Left lung (tissue), 14 donors: ENCODE measurements at places on chromosomes 7 and 10. TPM values are rescaled to one million over a fixed set of nuclear protein-coding genes. Genes with fewer than 3 reads are reported as not detected.

DNA sequence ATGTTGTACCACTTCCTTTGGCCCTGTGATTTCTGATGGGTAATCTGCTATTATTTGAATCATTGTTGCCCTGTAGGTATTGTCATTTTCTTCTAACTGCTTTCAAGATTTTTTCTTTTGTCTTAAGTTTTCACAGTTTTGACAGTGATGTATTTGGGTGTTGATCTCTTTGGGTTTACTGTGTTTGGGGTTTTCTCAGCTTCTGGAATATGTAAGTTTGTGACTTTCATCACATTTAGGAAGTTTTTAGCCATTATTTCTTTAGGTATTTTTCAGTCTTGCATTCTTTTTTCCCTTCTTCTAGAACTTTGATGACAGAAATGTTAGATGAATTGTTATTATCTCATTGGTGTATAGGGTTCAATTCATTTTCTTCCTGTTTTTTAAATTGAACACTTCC lies 23.1 kb upstream of the PON2 start:
- no peaks in the 10 kb centered on the region for H3K27me3 ChIP-seq
- H3K27ac ChIP-seq, result no peak overlapping the region
- no peaks in the 10 kb centered on the region for H3K36me3 ChIP-seq

- H3K27ac ChIP-seq, result peak overlapping the region; percentile 84
- H3K36me3 ChIP-seq, result no peaks in the 10 kb centered on the region
- no peaks in the 10 kb centered on the region for H3K27me3 ChIP-seq
- DNase-seq, result no peak
- no peak overlapping the region for H3K4me3 ChIP-seq
Measured at GRCh38 chr10:14579405-14579804, 195.3 kb downstream of the FAM107B start.

- H3K4me3 ChIP-seq, result no peak overlapping the region
- H3K4me1 ChIP-seq, result no peaks in the 10 kb centered on the region
- H3K27ac ChIP-seq, result no peak overlapping the region
- DNase-seq, result no peak
- H3K36me3 ChIP-seq, result no peaks in the 10 kb centered on the region
Measured at GRCh38 chr10:131772441-131772840, 128.4 kb upstream of the PPP2R2D start.

CYP3A4 gene
- total RNA-seq, result not detected

- no peaks in the 10 kb centered on the region for H3K4me1 ChIP-seq
- H3K4me3 ChIP-seq, result no peak overlapping the region
- H3K27me3 ChIP-seq, result no peaks in the 10 kb centered on the region
- DNase-seq, result no peak
- H3K36me3 ChIP-seq, result no peaks in the 10 kb centered on the region
Measured at GRCh38 chr7:158723714-158724385, 19.2 kb upstream of the NCAPG2 start.
